ENCODE measurements at places on chromosomes 7 and 10.

- no peak for DNase-seq
These were observed 71.5 kb downstream of the GPR85 start for GRCh38 chr7:113015034-113015645.

DNA sequence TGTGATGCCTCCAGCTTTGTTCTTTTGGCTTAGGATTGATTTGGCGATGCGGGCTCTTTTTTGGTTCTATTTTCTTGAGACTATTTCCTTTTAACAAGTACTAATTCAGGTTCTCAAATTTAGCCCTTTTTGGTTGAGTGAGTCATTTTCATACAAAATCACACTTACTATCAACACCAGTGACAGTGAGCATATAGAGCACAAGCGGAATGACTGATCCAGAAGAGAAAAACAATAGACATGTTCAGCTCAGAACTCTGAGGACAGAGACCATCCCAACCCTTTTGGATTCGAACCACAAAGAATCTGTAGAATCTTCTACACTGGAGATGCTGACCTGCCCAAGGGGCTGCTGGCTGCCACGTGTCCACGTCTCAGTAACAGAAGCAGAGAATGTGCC lies 56.4 kb upstream of the INSYN2A start:
- no peak for DNase-seq

- DNase-seq, result no peak
These were observed 144.6 kb upstream of the TMEM106B start for GRCh38 chr7:12066521-12066920.

- no peak for DNase-seq
These were observed 207.8 kb upstream of the CTBP2 start for GRCh38 chr10:125368146-125368545.

DNA sequence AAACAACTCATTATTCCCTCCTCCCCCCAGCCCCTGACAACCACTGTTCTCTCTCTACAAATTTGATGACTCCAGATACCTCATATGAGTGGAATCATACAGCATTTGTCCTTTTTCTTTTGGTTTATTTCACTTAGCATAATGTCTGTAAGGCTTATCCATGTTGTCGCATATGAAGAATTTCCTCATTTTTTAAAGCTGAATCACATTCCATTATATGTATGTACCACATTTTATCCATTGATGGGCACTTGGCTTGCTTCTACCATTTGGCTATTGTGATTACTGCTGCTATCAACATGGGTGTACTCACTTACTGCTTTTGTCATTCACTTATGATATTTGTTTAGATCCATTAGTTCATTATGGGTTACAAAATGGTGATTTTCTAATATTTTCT lies 112.8 kb downstream of the BUB3 start:
- DNase-seq, result no peak

- DNase-seq, result no peak
These were observed 16.8 kb upstream of the DLG5 start for GRCh38 chr10:77943121-77943901.

DNA sequence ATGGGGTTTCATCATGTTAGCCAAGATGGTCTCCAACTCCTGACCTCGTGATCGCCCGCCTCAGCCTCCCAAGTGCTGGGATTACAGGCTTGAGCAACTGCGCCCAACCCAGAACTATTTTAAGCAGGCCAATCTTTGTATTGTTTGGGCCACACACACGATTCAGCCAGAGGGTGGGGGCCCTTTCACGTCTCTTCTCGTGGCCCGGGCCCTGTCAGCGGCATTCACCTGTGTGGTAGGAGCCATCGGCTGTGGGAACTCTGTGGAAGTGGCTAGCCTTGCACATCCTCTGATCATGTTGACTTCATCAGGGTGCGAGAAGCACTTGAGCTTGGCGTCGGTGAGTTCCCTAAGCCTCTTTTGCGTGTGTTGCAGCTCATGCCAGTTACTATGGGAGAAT lies 16.9 kb downstream of the SUN1 start:
- no peak for DNase-seq

DNA sequence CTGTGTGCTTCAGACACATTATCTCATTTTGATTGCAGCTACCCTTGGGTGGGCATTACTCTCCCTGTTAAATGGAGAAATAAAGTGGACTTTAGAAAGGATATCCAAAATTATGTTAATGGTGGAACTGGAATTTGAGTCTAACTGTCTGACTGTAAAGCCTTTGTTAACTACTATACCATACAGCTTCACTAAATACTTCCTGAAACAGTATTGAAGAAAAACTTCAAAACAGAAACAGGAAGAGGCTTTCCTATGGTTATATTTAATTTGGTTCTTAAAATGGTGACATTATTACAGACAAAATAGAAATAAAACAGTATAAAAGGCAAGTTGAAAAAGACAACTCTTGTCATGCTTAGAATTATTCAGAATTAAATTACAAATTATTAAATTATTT lies 25.0 kb downstream of the SPAG6 start:
- no peak for DNase-seq

DNA sequence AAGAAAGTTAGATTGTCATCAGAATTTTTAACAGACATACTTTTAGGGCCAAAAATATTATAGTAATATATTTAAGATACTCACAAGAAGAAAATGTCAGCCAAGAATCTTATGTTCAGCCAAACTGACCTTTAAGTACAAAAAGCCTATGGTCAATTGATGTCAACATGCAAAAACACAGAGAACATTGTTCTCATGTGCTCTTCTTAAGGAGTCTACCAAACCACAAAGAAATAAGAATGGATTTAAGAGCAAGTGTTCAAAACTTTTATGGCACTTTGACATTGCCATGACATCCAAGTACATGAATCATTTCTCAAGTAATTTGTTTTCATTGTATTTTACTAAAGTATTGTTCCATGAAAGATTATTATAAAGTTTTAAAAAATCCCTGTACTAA lies 180.4 kb downstream of the TMEM26 start:
- no peak for DNase-seq

Measured in activated CD4-positive, alpha-beta T cell treated with anti-CD3 and anti-CD28 coated beads for 1 hour (primary cell).